ENCODE measurements at places on chromosomes 1 and 21. TPM values are rescaled to one million over a fixed set of nuclear protein-coding genes. Genes with fewer than 3 reads are reported as not detected.

CLEC20A gene
- total RNA-seq = not detected

KIF26B gene
- 0.65 TPM for total RNA-seq

KIF17 gene
- total RNA-seq = 0.81 TPM

ZNF683 gene
- total RNA-seq = not detected

ZRANB2 gene
- total RNA-seq = 32.6 TPM

OLFML2B gene
- 2.1 TPM for total RNA-seq

GSTM5 gene
- not detected for total RNA-seq

ARHGAP29 gene
- total RNA-seq = 44.8 TPM

DENND2D gene
- 3.7 TPM for total RNA-seq

F3 gene
- total RNA-seq = 18.6 TPM

VANGL2 gene
- total RNA-seq = 0.49 TPM

TGFB2 gene
- 5.8 TPM for total RNA-seq

SH2D2A gene
- 0.18 TPM for total RNA-seq

PIGV gene
- 8.7 TPM for total RNA-seq

FCGR2B gene
- not detected for total RNA-seq

ANGEL2 gene
- 19.1 TPM for total RNA-seq

PHTF1 gene
- 28.5 TPM for total RNA-seq

OR2M3 gene
- not detected for total RNA-seq

SLFNL1 gene
- total RNA-seq = 0.16 TPM

RGS16 gene
- total RNA-seq = 0.16 TPM

DCDC2B gene
- not detected for total RNA-seq

TBX19 gene
- 0.32 TPM for total RNA-seq

TMEM125 gene
- not detected for total RNA-seq

WNT3A gene
- not detected for total RNA-seq

ZNF684 gene
- 1.6 TPM for total RNA-seq

CFAP410 gene
- 19.5 TPM for total RNA-seq

RGS7 gene
- not detected for total RNA-seq

ZFP69B gene
- 2.3 TPM for total RNA-seq

SPRR1A gene
- total RNA-seq = not detected

CDC20 gene
- 27.6 TPM for total RNA-seq

TNFRSF25 gene
- total RNA-seq = 5.7 TPM

AVPR1B gene
- total RNA-seq = not detected

KCNK2 gene
- total RNA-seq = under 0.01 TPM

OR6N1 gene
- total RNA-seq = not detected

DNASE2B gene
- not detected for total RNA-seq

CCDC190 gene
- total RNA-seq = 0.54 TPM

NPPB gene
- 3.2 TPM for total RNA-seq

USH2A gene
- not detected for total RNA-seq

CR2 gene
- total RNA-seq = not detected

ARMH1 gene
- total RNA-seq = not detected

HEATR1 gene
- 18.8 TPM for total RNA-seq

MYOM3 gene
- not detected for total RNA-seq

DAP3 gene
- total RNA-seq = 77.6 TPM

LDLRAD2 gene
- total RNA-seq = under 0.01 TPM

VSIG8 gene
- not detected for total RNA-seq

TAS1R1 gene
- total RNA-seq = not detected

RHD gene
- not detected for total RNA-seq

ZNF326 gene
- total RNA-seq = 3.1 TPM

GREM2 gene
- total RNA-seq = not detected

CD5L gene
- not detected for total RNA-seq

TTC34 gene
- total RNA-seq = not detected

GGPS1 gene
- total RNA-seq = 19.5 TPM

B3GALT2 gene
- 0.49 TPM for total RNA-seq

FALEC gene
- total RNA-seq = not detected

CRB1 gene
- total RNA-seq = not detected

Measured in cardiac atrium fibroblast (primary cell).